Stimulated activated CD4-positive, alpha-beta T cell treated with anti-CD3 and anti-CD28 coated beads, Interleukin-1b, Interleukin-23, amount 100 ng/mL, for 1 hour (primary cell): ENCODE measurements at places on chromosomes 1 and 21.
A peak's percentile ranks its signal among the peaks of the same experiment; 100 is the strongest.

DNA sequence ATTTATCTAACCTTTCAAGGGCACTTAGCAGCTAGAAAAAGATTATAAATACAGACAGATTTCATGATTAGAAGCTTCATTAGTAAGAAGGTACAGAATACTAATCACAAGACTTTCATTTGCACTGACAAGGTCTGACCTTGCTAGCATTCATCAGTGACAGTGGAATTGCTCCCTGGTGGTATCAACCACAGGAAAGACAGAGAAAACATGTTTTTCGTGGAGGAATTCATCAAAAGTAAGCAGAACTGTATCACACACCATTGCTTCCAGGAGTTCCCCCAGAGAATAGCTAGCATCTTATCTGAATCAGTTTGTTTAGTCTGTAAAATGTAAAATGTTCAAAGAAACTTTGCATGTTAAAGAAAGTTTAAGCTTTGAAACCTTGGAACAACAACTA is 20.6 kb upstream of the CRB1 start:
- no peak for DNase-seq

- no peak for DNase-seq
Measured at GRCh38 chr1:230280054-230280795, 145.9 kb downstream of the PGBD5 start.

DNA sequence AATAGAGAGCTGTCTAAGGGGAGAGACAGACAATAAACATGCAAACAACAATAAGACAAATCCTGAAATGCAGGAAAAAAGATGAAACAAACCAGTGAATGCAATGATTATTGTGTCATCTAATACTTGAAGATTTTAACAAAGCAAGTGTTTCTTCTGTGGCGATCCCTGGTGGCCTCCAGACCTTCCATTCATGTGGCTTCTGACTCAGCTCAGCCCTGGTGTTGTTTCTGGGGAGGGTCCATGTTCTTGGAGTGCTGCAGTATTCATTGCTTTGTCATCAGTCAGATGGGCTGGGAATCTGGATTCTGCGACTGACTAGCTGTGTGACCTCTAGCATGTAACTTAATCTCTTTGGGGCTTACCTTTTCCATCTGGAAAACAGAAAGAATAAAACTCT is 1.5 kb upstream of the C2CD4D start:
- no peak for DNase-seq

GRCh38 chr1:185014941-185015340 is 30.4 kb upstream of the RNF2 start:
- DNase-seq, result no peak

DNA sequence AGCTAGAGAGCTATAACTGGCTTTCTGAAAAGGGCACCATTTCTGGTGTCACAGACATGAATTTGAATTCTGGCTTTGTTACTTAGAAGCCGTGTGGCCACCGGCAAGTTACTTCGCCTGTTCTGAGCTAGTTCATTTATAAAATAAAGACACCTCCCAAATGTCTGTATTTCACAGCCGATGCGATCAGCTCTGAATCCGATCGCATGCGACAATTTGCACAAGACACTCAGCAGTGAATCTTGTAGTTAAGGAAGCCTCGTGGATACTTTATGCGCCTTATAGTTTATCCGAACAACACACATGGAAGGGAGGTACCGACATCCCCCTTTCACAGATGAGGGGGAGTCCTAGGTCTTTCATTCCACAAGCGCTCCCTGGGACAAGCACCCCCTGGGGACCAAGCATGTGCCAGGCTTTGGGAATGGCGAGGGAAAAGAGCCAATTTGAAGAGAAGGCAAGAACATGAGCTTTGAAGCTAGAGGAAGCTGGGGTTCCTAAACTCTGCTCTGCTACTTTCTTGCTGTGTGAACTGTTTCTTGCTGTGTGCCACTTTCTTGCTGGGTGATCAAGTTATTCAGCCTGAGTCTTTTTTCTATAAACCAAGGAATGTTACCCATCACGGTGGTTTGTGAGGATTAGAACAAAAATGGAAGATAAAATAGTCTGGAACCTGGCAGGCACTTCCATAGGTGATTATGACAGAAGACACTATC is 3.9 kb downstream of the ID3 start:
- no peak for DNase-seq

DNA sequence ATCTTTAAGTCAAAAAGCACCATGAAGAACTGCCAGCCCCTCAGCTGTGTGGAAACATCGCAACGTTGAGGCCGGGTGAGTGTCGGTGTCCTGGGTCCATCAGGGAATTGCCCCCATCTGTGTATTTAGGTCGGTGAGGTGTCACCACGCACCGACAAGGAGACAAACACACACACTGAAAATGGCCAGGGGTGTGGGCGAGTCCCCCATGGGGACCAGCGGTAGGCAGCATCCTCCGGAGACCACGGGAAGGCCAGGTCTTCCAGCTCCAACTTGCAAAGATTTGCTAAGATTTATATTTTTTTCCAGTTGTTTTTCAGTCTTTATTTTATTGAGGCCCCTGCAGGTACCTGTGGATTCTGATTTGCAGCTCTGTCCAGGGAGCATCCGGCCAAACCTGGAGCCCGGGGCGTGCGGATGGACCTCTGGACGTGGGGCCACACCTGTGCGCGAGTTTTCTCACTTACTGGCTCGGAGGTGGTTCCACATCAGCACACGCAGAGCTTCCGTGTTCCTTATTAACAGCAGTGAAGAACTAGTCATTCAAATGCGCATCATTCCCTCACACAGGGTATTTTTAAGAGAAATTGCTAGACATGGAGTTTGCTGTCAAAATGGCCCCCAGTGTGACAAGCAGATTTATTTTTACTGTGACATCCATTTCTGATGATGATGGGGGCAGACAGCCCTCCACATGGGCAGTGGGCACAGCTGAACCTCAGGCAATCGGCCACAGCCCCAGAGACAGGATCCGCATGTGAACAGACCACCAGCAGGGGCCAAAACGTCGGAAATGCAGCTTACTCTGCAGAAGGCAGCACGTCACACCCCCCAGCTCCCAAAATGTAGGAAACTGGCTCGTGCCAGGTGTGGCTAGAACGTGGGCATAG is 17.2 kb upstream of the SLC19A1 start:
- DNase-seq, result no peak

DNA sequence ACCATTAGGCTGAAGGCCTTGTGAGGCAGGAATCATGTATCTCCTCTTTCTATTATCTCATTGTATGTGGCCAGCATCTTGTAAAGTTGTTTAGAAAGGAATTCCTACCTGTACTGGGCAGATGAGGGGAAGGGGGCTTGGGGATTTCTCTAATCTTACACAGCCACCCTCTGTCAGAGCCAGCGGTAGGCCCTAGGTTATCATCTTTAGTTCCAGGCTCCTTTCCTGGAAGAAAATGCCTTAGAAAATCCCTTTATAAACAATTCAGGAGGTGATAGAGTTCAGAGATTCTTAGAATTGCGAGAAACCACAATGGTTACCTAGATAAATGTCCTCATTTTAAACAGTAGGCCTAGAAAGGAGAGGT is 35.2 kb downstream of the DPT start:
- DNase-seq, result no peak

DNA sequence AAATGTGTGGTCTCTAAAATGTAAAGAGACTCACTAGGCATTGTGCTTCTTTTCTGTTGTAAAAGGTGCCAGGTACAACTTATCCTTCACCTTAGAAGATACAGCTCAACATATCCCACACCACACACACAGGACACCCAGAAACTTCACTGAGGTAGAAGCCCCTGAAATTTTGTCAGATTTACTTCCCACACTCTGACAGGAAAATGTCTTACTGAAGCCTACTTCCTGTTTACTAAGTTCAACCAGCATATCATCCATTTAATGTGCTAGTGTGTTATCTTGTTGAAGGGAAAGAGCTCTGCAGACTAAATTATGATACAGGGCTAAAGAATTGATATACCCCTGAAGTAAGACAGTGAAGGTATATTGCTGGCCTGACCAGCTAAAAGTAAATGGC is 39.9 kb upstream of the INSL5 start:
- no peak for DNase-seq

GRCh38 chr1:65255035-65255655 is 54.2 kb upstream of the DNAJC6 start:
- DNase-seq, result no peak

DNA sequence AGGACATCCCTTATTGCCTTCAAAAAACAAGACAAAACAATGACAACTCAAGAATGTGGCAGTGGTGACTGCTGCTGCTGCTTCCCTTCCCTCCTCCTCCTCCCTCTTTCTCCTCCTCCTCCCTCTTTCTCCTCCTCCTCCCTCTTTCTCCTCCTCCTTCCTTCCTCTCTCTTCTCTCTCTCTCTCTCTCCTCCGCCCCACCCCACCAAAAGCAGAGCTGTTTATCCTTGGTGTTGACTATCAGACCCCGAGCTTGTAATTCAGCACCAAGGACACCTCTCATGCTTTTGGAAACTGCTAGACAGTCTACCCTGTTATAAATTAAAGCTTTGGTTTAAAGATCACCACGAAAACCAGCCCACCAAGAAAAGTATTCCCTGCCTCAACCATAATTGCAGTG is 72.4 kb upstream of the IFNAR2 start:
- no peak for DNase-seq

DNA sequence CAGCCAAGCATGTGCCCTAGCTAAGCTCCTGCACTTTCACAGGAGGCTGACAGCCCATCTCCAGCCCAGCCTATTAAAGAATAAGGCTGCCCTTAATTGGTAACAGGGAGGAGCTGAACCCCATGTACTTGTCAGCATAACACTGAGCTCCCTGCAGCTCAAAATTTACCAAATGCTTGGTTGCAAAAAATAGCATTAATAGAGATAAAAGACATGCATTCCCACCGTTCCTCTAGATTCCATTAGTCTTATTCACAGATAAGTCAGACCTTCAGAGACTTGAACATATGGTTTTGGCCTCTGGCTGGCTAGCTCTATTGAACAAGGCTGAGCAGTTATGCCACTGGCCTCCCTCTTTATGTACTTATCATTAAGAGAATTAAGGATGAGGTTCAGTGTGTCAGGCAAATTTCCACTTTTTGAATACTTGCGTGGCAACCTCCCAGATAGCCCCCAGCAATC is 29.2 kb downstream of the OLFML3 start:
- DNase-seq, result no peak

DNA sequence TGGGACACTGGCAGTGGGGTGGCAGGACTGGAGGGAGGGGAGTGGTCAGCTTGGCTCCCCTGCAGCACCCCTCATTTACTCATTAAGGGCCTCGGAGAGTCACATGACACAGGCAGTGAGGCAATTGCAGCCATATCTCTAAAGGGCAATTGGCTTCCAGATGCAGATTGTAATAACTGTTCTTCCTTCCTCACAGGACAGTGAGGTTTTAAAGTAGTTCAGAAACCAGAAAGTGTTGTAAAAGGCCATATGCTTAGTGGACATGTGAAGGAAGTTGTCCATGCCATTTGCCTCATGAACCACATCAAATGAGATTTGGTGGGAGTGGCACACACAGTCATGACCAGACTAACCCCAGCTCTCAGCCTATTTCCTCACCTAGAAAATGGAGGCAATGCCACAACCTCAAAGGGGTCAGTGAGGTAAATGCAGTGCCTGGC is 11.1 kb downstream of the MTX1 start:
- DNase-seq, result no peak

- no peak for DNase-seq
Measured at GRCh38 chr1:36771240-36771639, 263.1 kb downstream of the GRIK3 start.

- no peak for DNase-seq
Measured at GRCh38 chr1:171754353-171754705, 12.5 kb upstream of the VAMP4 start.

GRCh38 chr21:14753069-14753465 is 207.0 kb upstream of the SAMSN1 start:
- DNase-seq, result no peak

GRCh38 chr1:160205242-160206035 is at the start of gene PEA15:
PEA15 (plus strand) TSS chr1:160205384; CDS start chr1:160211545, 6,161 bp downstream.
- DNase-seq, result peak; percentile 51

DNA sequence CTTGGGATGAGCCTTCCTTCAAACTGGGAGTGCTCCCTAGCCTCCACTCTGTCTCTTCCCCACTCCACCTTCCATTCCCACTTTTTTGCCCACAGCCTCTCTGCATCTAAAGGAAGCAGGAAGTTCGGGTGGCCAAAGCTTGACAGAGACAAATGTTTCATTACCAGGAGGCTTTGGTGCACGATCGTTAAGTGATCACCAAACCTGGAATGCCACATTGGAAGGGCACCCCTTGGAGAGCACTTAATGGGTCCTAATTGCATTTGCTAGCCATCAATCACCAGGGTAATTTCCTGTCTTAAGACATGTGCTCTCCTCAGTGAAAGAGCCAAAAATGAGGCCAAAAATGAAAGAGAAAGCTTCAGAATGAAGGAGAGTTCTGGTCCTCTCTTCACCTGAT is 206.5 kb downstream of the TNR start:
- DNase-seq, result no peak

DNA sequence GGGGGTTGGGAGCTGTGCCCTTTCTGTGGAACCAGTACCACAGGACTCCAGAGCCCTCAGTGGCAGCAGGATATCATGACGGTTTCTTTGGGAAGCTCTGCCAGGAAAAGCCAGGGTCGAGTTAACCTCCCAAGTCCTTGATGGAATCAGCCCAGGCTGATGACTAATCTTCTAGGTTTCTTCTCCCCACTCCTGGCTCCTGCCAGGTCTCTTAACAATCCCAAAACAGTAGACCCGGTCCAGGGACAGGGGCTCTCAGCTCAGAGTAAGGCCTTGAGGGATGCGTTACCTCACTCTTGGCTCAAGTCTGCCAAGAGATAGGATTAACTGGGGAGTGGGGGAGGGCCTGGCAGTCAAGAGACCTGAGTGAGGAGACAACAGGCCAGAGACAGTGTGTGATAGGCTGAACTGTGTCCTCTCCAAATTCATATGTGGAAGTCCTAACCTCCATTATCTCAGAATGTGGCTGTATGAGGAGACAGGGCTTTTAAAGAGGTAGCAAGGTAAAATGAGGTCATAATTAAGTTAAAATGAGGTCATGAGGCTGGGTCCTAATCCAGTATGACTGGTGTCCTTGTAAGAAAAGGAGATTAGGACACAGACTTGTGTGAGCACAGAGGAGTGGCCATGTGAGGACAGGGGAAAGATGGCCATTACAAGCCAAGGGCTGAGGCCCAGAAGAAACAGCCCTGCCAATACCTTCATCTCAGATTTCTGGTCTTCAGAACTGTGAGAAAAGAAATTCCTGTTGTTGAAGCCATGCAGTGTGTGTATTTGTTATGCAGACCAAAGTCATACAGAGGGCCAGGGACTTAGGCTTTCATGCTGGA is 95.0 kb downstream of the BEND5 start:
- no peak for DNase-seq
